Uterus (tissue), 4 donors: ENCODE measurements at places on chromosomes 12 and 14.

DNA sequence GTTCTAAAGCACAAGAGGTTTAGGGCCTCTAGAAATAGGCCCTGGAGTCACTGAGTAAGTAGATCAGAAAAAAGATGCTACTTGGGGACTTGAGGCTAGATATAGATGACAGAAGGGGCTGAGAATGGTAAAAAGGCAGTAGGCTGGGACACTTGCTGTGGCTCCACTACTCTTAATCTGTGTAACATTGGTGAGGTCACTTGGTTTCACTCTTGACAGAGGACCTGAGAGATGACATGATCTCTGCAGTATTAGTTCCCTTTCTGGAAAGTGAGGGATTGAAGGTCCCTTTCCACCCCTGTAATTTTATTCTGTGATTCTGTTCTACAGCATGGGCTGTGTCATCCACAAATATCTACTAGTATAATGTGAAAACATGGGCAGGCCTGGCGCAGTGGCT is 39.7 kb downstream of the MAPKAPK5 start:
- no peak for DNase-seq

GRCh38 chr14:24999157-24999556 is 50.8 kb downstream of the STXBP6 start:
- DNase-seq = no peak

- DNase-seq = no peak
Observed at GRCh38 chr12:51351913-51352532, 5.5 kb upstream of the CELA1 start.

- DNase-seq = peak; percentile 52
Observed at GRCh38 chr14:96177766-96178375, 26.8 kb upstream of the BDKRB2 start.

DNA sequence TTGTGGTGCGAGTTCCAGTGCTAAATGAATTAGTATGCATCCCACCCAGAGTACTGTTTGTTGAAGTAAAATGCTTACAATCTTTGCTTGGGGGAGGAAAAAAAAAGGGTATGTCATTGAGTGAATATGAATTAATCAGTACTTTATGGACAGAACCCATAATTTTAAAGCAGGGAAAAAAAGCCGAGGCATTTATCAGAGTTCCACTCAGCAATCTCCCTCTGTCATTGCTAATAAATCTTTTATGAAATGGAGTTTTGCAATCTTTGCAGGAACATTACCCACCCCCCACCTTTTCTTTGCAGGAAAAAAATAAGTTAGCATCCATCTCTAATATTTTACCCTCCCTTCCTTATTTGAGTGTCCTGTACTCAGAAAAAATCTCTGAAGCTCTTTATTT is 127.9 kb upstream of the TMPO start:
- DNase-seq = no peak

DNA sequence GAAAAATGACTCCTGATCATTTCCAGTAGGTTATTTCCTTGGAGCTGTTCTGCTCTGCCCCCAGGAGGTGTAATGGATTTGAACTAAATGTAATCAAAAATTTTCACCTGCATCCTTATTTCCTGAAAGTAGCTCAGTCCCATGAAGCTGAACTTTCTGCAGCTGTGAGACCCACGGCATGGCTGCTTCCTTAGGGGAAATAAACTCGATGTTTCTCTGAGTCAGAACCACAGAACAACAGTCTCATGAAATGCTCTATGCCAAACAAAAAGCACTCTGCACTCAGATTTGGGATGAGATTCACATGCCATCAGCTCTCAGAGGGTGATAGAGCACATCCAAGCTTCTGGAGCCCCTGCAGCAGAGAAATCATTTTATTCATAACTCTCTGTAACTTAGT is 224.1 kb upstream of the PLEKHG7 start:
- DNase-seq = no peak

- no peak for DNase-seq
Observed at GRCh38 chr14:99880651-99881420, 87.6 kb downstream of the EML1 start.

DNA sequence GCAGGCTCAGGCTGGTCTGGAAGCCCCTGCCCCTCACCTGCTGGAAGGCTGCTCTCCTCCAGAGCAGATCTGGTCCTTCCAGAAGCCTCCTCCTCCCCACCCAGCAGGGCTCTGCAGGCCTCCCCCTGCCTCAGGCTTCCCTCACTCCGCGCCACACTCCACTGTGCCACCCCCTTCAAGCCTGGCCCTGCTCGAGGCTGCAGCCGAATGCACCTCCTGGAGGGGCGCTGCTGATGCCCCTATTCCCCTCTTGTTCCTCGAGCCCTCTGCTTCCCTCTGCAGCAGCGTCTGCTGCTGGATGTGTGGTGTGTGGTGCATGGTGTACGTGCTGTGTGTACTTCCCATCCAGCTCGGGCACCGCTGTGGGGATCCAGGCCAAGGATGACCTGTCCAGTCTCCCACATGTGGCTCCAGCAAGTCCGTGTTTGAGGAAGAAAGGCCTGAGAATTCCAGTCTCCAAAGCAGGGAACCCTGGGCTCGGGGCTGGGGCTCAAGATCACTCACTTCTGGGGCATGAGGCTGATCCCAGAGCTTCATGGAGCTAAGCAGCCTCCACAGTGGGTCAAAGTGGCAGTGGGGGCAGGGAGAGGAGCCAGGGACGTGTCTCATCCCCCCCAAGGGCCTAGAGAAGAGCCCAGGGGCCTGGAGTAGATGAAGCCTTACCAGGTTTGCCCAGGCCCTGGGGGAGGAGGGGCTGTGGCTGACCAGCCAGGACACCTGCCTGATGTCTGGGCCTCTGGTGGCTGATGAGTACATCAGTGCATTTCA is 136.0 kb upstream of the C14orf180 start:
- DNase-seq = no peak

GRCh38 chr12:26971963-26972362 is 33.7 kb downstream of the FGFR1OP2 start:
- no peak for DNase-seq

DNA sequence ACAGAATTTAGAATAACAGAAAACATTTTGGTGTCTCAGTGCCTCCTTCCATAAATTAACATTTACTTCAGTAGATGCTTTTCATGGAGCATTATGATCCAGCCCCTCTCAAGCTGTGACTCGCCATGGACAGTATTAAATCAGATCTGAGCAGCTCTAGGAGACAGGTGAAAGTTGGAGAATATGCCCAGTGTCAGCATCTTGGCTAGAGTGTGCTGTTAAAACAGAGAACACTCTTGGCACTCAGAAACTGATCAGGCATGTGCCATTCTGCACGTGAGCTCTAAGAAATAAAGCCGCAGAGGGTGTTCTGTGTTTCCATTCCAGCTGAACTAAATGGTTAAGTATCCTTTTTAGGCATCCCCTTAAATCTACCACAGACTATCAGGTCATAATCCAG is 68.0 kb downstream of the DIP2B start:
- no peak for DNase-seq

DNA sequence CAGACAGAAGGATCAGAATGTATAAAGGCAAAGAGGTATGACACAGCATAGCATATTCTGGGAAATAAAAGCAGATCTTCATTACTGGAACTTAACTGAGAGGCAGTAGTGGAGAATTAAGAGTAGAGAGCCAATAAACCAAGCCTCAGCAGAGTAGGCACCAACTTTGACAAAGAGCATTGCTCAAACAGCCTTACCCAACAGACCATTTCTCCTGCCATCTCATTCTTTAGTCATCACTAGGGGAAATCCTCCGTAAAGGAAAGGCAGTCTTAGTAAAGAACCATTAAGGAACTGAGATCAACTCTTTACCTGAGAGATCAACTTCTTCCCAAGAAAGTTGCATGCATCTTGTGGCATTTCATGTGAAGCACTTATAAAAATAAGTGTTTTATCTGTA is 36.6 kb downstream of the SENP1 start:
- no peak for DNase-seq

DNA sequence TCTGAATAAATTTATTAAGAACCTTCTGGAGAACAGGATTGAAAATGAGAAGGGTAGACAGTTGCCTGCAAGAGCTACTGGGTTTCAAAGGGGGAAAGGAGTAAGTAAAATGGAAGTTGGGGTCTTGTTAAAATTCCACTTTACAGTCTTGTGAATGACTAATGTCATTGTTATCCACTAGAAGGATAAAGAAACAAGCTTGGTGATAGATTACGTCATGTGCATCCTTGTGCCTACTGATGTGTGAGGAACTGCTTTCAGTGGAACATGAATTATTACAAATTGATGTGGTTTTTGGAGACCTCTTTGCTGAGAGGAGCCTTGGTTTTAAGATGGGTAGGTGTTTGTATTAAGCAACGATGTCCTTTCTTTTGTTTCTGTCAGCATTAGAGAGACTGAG is 272.5 kb upstream of the PRICKLE1 start:
- DNase-seq = no peak

DNA sequence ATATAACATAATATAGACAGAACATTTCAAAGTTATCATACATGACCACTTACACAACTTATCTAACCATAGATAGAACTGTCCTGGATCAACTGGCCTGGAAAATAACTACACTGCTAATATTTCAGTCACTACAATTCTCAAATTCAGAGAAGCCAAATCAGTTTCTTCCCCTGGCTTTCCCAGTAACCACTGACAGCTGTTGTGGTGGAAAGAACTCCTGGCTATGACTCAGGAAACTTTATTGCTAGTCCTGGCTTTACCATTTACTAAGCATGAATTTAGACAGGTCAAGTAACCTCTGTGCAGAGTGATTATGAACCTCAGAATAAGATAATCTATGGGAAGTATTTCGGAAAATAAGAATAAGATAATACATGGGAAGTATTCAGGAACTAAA is 244.9 kb upstream of the DIO2 start:
- DNase-seq = no peak

GRCh38 chr12:46777587-46777986 is 48.2 kb downstream of the SLC38A4 start:
- DNase-seq = no peak

GRCh38 chr14:39107591-39107996 is 4.6 kb upstream of the SEC23A start:
- no peak for DNase-seq

DNA sequence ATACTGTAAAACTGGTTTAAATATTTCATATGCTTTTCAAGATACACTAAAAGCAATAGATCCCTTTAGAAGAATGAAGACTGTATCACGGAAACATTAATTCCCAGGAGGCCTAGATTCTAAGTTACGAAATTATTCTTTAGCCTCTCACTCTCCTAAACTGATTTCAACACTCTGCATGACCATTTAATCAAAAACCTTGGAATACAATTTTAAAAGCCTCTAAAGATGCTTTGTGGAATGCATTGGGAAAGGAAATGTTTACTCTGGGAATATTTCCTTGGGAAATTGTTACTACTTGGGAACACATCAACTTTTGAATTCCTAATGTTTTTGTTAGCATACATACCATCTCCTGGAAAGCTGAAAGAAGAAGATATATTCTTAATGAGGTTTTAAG is 255.7 kb upstream of the FAR2 start:
- no peak for DNase-seq

DNA sequence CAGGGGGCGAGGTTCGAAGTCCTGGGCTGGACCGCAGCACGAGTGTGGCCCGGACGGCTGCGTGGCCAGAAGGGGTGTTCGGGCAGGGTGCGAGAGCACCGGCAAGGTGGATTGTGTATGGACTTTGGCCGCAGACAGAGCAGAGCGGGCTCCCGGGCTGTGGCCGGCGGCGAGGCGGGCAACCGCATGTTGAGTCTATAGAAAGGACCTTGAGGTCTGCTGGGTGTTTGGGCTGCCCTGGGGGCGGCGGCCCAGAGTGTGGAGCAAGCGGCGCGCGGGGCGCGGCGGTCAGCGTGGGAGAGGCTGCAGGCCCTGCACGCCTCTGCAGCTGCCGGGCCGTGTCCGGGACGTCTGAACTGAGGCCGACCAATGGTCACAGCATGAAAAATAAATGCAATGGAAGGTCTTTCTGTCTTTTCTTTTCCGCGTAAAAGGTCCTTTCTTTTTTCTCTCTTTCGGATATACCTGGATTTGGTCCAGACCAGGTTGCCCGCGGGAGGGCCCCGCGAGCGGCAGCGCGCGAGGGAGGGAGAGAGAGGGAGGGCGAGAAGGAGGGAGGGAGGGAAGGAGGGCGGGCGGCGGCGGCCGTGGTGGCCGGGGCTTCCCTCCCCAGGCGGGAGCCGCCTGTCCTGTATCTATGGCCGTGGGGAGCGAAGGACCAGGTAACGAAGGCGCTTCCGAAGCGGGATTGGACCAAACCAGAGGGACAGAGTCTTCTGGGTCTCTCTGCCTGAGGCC is 5.5 kb upstream of the HOXC9 start:
- DNase-seq = no peak

GRCh38 chr14:52063052-52063462 is 5.8 kb downstream of the NID2 start:
- DNase-seq = peak; percentile 53

- DNase-seq = no peak
Observed at GRCh38 chr14:31935391-31935790, 141.7 kb upstream of the ARHGAP5 start.

GRCh38 chr14:97731800-97732199 is 934.6 kb downstream of the VRK1 start:
- DNase-seq = no peak

- DNase-seq = no peak
Observed at GRCh38 chr12:75727577-75727976, 216.2 kb upstream of the KRR1 start.

DNA sequence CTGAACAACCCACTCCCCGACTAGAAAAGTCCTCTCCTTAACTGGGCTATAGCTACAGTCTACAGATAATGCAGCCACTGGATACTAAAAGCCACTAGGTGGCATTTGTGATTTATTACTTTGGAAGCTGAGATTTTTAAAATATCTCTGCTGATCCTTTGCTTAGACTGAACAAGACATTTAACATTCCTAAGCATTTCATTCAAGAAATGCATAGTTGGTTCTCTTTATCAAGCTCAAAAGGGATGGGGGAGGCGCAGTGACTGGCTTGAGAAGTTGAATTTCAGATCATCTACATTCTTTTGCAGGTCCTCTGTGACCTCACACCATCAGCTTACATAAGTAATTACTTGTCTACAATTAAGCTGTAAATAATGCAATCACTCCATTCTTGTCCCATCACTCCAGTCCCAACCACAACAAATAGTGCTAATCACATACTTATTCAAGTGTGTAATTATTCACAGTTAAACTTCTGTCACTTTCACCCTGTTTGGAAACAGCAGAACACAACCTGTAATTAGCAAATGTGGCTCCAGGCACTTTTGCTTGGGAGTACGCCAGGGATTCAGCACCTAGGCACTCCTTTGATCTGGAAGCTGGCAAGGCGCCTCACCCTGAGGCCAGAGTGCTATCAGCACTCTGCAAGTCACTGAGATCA is 203.6 kb downstream of the NOVA1 start:
- no peak for DNase-seq

GRCh38 chr14:33967138-33967537 is 16.3 kb upstream of the EGLN3 start:
- no peak for DNase-seq

DNA sequence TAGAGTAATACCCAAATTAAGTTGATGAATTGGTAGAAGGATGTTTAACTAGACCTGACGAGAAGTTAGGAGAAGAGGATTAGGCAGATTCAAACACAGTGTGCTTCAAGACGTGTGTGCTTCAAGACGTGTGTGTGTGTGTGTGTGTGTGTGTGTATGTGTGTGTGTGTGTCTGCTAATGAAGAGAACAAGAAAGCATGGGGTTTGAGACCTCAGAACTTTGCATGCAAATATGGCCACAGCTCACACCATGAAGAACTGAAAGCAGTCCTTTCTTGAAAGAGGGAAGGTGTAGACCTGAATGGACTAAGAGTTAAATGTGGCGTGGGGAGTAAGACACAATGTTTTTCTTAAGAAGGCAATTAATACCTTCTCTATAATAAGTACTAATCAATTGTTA is 32.5 kb upstream of the SSPN start:
- no peak for DNase-seq

- DNase-seq = peak; percentile 40
Observed at GRCh38 chr14:77761205-77761931, 412 bp upstream of the SNW1 start.
